ENCODE measurements at places on chromosomes 6 and 20.

DNA sequence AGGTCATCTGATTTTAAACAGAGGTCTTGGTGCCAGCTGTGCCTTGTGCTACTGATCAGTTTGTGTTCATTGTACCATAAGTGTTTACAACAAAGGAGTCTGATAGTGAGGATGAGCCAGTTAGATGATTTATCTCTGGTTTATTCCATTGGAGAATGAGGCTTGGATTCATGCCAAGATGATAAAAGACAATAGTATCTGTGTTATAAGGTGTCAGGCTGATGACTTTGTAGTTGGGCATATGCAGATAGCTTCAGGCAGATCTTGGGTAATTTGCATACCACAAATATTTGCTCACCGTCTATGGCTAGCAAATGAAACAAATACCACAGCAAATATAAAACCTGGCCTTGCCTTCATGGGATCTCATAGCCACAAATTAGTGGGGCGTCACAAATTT, 43.3 kb upstream of the PHACTR2 start:
- peak; percentile 21 for DNase-seq

GRCh38 chr6:167797011-167797471, 29.7 kb upstream of the AFDN start:
- no peak for DNase-seq

DNA sequence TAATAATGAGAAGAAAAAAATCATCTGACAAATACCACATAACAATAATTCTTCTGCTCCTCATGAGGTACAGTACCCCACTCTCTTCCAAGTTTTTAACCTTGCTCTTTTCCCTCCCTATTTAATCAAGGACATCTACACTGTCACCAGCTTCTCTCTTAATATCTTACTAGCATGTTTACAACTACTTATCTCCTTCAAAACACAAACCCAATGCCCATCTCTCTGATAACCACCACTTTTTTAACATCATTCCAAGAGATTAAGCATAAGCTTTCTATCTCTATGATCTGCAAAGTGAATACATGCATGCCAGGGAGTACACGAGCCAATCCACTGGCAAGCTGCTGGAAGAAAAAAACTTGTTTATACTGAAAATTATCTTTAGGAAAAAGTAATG, 10.3 kb downstream of the CEP85L start:
- no peak for DNase-seq

- DNase-seq, result no peak
Observed at GRCh38 chr20:44354979-44355497, 461 bp upstream of the HNF4A start.

DNA sequence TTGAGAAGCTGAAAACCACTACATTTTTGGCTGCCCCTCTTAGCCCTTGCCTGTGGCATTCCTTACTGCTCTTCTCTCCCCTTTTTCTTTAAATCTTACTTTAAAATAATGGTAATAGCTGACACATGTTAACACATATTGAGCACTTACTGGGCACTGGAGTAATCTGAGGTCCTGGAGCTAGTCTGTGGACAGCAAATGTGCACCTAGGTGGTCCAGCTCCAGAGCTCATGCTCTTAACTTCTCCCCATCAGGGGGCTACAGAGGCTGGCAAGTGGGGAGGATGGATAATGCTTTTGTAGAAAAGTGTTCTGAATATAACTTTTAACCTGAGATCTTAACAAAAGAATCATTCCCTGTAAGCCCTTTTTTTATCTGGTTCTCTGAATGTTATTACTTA, 74.8 kb downstream of the ADGRB3 start:
- DNase-seq, result no peak

DNA sequence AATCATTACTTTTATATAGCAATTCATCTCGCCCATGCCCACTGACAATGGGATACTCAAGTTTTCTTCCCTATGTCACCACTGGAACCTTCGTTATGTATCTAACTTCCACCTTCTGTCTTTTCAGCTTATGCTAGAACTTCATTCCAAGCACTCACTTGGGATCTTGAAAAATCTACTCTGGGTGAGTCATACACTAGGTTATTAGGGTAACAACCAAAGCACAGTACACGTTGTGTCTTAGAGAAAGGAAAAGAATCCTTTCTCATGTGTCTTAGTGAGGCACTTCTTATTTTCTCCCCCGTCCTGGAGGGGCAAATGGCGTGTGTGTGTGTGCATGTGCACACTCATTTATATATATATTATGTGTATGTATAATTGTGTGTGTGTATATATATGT, 18.3 kb upstream of the FAM162B start:
- DNase-seq, result no peak

DNA sequence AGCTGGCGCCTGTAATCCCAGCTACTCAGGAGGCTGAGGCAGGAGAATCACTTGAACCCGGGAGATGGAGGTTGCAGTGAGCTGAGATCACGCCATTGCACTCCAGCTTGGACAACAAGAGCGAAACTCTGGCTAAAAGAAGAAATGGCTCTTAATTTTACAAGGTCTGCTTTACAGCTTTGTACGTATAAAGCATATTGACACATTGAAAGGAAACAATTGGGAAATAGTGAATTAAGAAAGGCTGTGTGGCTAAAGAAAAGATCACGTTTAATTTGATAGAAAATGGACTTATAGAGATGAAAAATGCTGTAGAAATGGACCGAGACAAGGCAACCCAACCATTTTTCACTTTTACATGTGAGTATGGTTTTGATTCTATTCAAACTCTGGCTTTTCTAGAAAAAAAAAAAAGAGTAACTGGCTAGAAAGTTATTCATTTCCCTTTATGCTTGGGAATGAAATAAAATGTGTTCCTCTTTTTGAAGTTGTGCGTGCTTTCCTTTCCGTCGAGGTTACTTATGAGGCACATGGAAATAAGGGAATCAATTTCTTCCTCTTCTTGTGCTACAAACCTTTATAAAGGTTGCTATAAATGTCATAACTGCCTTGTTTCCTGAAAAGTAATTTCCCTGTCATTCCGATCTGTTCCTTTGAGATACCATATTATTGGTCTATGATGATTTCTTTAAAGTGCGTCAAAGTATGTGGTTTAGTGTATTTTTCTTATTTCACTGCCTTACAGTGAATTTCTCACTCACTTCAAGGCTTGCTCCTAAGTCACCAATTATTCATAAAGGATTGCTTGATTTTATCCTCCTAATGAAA, 29.4 kb downstream of the PFDN4 start:
- no peak for DNase-seq
